H4 (cell line): ENCODE measurements at places on chromosomes 2 and 18. TPM values are rescaled to one million over a fixed set of nuclear protein-coding genes. Genes with fewer than 3 reads are reported as not detected.
A peak's percentile ranks its signal among the peaks of the same experiment; 100 is the strongest.

DNA sequence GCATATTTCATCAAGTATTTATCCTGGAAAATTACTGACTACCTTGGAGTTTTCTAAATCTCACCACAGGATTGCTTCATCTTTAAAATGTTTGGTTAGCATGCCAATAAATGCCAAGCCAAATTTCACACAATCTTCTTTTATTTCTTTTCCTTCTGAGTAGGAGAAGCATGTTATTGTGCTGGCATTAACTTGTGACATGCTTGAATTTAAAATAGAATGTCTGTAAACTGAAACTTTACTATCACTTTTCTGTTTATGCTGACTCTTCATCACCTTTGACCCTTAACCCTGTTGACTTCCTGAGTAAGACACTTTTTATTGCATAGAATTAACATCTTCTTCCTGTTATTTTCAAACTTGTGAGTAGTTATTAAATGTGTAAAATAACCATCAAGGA lies 56.2 kb upstream of the LRRTM4 start:
- peak; percentile 68 for DNase-seq

DNA sequence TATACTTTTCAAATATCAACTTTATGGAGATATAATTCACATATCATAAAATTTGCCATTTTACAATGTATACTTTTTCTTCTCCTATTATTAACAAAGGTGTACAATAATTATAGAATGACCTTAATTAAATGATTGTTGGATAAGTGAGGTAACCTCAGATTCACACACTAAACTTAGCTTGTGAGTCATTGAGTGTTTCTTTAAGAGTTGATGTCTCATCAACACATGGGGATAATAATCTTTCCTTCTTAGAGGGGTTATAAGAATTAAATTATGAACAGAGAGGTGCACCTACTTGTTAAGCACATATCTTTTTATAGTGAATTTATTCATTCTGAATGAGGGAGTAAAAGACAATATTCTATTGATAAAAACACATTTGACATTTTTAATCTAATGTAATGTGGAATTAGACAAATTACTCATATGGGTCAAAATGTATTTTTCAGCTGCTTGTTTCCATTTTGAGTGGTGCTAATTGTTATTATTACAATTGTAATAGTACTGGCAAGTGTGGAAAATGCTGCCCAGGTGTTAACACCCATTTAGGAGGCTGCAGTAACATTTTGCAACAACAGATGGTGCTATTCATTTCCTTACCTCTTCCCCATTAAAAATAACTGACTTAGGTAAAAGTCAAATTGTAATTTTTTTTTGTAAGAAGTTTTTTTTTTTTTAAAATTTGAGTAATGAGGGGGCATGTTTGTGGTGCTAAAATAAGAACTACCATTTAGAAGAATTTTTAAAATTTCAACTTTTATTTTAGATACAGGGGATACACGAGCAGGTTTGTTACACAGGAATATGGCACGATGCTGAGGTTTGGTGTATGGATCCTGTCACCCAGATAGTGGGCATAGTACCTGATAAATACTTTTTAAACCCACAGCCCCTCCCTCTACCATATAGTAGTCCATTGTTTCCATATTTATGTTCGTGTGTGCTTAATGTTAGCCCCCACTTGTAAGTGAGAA lies 32.1 kb upstream of the DYNAP start:
- no peak for DNase-seq

- no peak for DNase-seq
These were observed 42.6 kb upstream of the MAP4K3 start for GRCh38 chr2:39479696-39480095.

- DNase-seq = no peak
These were observed 69.7 kb downstream of the FHOD3 start for GRCh38 chr18:36366994-36367839.

Gene AQP12A
- not detected in 2 replicates for total RNA-seq

Gene SOS1
- total RNA-seq = 14.3 and 25.8 TPM in 2 replicates

DNA sequence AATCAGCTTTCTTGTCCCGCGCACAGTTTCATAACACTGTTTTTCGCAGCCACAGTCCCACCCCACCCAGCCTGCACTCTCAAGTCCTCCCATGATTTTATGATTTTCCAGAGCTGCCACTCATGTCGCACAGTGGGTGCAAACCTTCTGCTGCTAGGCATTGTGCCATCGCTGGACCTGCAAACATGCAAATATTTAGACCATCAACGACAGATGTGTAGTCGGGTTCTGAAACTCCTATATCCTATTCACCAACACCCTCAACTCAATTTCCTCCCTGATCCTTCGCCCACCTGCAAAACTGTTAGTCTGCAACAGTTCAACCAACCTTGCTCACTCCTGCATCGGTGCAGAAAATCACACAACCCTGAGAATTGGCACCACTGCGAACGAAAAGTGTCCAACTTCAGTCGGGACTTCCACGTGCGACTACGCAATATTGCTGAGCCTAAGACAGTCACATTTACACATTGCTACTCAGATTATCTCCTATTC lies 871 bp upstream of the ALS2 start:
- no peak for DNase-seq

- no peak for DNase-seq
These were observed 94.4 kb upstream of the NEUROD1 start for GRCh38 chr2:181774685-181775084.
